ENCODE measurements at places on chromosomes 13 and 19.

DNA sequence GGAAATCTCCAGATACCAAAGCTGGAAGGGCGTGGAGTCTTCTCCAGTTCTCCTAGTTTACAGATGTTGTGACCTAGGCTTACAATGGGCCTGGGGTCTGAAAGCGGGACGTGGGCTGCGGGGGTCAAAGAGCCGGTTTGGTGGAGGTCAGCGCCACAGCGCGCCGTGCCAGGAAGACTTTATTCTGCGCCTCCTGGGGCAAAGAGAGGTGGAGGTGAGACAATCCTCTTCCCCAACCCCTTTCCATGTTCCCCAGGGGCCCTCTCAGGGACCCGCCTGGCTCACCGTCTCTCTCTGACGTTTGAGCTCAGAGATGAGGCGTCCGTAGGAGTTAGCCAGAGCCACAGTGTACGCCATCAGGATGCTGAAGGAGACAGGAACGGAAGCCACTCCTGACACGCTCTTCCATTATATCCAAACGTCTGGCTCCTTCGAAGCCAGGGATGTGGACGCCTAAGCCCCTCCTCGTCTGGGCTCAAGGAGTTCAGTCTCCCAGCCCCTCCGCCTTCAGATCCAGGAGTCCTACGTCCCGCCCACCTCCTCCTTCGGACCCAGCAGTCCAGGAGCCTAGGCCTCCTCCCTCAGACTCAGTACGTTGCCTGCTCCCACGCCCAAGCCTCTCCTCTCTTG is 776 bp upstream of the LENG1 start:
- DNase-seq: no peak

DNA sequence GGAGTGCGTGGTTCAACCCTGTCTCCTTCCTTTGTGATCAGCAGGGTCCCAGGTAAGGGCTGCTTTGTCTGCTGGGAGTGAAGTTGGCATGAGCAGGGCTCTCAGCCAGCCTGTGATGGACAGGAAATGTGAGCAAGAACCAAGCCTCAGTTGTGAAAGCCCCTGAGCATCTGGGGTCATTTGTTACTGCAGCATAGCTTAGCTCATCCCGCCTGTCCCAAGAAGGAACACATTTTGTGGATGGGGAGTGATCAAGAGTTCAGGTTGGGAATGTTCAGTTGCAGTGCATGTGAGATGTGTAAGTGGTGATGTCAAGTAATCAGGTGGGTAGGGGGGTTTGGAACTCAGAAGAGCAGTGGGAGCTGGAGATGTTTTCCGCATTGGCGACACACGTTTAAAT is 152.4 kb downstream of the DPF1 start:
- no peak for DNase-seq

GRCh38 chr13:109196948-109197347 is 567.5 kb downstream of the MYO16 start:
- DNase-seq: no peak

DNA sequence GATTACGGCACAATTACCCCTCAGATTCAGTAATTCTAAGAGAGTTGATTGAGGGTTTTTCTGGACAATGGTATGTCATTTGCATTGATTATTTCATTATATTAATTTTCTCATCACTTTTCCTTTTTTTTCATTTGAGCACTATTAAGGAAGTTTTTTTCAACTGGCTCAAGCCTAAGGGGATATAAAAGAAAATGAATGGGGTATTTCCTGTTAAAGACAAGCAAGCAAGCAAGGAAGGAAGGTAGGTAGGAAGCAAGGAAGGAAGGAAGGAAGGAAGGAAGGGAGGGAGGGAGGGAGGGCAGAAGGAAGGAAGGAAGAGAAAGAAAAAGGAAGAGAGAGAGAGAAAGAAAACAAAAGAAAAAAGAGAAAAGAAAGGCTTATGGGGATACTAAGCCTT is 620.3 kb downstream of the DIAPH3 start:
- no peak for DNase-seq

GRCh38 chr13:24097667-24098066 is 62.9 kb upstream of the SPATA13 start:
- DNase-seq: peak; percentile 68

DNA sequence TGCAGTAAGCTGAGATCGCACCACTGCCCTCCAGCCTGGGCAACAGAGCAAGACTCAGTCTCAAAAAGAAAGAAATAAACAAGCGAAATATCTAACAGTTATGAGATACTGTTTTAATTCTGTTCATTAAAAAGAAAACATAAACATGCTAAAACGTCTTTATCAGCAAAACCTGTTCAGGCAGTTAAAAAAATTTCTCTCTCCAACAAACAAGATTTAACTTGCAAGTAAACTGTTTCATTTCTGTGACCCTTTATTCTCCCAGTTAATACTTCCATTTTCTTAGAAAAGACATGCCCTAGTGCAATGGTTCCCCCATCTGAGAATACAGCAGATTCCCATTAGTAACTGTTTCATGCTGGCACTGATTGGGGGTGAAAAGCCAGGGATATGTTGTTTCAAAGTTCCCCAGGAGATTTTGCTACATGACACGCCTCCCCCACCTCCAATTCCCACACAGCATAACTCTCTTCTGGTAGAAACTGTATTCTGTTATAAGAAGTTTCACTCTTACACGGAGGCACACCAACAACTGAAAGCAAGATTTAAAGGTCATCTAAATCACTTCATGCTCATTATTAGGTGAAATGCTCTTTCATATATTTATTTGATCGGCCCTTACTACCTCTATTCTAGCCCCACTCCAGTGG is 24.4 kb downstream of the ELF1 start:
- DNase-seq: no peak

DNA sequence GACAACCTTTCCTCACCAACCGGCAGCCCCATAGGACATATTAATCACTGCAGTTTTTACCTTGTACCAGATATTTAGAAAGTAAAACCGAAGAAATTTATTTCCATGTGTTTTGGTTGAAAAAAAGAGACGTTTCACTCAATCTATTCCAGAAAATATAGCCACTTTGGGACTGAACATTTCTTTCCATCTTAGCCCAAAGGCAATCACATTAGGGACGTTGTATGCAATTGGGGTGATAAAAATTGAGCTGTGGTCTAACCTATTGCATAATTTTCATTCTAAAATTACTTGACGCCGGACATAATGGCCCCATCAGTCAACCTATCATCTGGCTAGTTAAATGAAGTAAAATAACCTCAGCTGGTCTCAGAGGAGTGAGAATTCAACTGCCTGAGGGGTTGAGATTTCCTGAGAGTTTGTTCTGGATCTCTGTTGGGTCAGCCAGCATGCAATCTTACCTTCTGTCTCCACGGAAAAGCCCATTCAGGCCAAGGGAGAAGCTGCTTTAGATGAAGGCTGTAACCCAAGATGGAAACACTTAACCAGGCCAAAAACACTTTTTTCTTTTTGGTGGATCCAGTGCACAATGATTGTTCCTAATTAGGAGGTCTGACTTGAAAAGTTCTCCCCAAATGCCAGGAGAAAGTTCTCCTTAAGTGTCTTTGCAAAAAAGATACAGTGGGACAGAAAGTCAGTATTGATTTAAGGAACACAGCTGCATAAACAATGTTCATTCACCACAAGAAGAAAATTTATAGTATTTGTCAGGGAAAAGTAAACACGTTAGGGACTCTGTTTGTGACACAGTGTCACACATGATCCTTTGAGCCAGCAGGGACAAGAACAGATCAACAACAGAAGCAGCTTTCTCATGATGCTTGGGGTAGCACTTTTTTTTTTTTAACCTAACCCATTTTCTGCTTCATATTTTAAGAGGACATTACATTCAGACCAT is 34.1 kb downstream of the DLEU7 start:
- no peak for DNase-seq

DNA sequence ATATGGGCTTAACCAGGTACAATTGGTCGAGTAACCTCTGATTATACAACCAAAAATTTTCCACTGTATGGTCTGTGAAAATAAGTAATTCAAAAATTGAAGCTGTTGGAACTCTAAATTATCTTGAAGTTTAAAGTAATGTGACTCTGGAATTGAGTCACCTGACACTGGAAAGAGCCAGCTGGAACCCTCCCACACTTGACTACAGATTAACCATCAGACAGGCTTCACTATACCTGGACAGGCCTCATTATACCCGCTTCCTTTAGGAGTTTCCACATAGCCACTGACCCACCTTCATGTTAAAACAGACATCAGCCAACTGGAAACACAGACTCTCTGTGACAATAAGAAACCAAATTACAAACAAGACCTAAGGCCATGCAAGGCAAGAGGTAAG is 1.3 kb downstream of the ZNF433 start:
- DNase-seq: no peak

- DNase-seq: peak; percentile 91
These were observed 11.7 kb upstream of the CLN5 start for GRCh38 chr13:76980075-76980718.

GRCh38 chr13:111864566-111864965 is 202.4 kb upstream of the SOX1 start:
- no peak for DNase-seq

DNA sequence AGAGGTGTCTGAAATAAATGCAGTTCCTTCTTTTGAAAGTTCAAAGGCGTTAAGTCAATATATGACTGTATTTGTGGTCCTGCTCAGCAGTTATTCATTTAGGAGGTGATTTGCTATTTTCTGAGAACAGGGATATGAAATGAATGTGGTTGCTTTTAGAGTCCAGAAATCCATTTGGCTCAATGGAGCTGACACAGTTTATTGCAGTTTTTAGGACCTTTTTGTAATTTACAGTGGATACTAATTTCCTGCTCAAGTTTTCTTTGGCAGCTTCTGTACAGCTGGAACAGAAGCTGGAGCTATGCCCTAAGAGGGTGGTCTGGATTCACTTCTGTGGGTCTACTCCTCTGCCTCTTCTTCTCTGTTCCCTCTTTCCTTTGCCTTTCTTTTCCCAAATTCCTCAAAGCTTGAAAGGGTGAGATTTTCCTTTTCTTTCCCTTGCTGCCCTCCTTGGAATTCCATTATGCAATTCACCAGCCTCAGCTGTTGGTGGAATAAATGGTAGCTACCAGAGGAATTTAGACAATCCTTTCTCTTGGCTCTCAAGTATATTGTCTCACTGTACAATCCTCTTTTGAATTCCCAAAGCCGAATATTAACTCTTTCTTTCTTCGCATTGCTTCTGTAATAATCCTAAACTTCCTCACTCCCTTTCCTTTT is 39.9 kb downstream of the ITGBL1 start:
- DNase-seq: no peak

DNA sequence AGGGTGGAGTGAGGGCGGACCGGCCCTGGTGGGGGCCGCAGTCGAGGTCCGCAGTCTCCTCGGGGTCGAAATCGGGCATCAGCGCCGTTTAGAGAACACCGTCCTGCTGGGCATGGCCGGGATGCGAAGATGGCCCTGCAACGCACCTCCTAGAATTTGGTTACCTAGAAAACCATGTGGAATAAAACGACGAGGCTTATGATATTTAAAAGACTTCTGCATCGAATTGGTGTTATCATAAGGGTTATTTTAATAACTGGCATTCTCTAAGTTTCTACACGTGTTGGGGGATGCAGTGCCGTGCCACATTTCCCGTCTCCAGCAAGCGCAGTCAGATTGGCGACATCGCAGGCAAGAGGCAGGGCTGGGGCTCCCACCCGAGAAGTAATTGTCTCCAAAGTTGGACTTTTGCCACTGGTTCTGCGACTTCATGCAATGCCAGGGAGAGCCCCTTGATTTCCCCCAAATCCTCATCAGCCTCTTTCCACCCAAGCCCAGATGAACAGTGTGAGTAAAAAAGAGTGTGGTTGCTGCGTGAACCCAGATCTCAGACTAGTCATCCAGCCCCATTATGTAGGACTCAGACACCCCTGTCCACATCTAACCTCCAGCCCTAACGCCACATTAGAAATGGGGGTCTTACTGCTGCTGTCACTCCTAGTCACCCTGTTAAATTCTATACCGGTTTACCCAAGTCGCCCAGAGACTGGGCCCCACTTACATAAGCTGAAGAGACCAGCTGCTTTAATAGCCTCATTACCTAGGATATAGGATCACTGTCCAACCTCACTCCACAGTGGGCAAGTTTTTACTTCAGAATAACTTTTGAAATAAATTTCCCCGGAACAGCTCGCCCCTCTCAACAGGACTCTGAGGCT is 571 bp upstream of the DHRS12 start:
- DNase-seq: no peak

- DNase-seq: no peak
These were observed 8.9 kb upstream of the RSPH6A start for GRCh38 chr19:45824041-45824471.

DNA sequence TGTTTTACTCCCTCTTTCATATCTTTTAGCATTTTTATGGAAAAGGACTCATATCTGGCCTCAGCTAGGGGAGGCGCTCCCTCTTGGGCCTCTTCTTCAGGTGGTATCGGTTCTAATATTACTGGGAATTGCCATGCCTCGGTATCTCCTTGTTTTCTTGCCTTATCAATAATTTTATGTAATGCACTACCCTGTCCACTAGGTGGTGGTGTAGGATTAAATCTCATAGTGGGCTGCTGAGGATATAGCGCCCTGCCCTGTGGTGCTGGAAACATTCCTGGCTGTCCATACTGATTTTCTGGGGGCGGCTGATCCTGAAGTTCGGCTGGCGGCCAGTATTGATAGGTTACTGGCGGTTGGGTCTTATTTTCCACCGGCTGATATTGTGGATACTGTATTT is 35.8 kb downstream of the ZNF420 start:
- no peak for DNase-seq

GRCh38 chr19:13120031-13120430 is 2.0 kb downstream of the NACC1 start:
- DNase-seq: no peak

DNA sequence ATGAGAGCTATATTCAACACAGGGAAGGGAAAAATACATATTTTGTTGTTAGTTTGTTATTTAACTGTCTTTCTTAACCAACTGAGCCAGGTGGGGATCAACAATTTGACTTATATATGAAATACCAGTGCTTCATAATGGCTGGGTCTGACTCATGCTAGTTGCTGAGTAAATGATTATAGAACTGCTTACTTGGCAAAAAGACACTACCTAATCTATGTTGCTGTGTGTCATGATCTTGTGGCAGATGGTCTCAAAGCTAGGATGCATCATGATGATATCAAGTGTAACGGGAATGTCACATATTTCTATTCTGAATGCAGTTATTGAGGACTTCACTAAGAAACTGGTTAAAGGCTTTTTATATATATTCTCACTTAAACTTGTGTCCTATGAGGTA is 727.4 kb upstream of the SLITRK1 start:
- no peak for DNase-seq
